ENCODE measurements at places on chromosomes 1 and 21.

DNA sequence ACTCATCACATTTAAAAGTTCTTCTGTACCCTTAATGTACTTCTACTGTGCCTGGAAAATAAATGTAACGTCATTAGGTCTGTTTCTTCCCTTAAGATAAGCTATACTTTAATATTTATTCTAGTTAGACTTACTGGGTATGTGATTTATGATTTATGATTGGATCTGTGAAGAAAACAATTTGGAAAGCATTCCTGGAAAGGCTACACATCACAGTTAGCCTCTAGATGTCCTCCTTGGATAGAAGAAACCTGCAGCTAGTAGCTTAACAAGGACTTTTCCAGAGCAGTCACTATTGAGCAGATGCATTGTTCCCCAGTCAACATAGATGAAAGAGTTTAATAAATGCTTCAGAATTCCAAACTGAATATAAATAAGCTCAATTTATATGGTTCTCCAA is 22.2 kb upstream of the ABL2 start:
- H3K27ac ChIP-seq, result no peak overlapping the region
- H3K27me3 ChIP-seq, result no peaks in the 10 kb centered on the region
- DNase-seq, result peak; percentile 60
- H3K36me3 ChIP-seq, result no peaks in the 10 kb centered on the region
- H3K4me1 ChIP-seq, result no peaks in the 10 kb centered on the region

GRCh38 chr21:40143822-40144525 is 276.7 kb downstream of the PCP4 start:
- no peaks in the 10 kb centered on the region for H3K36me3 ChIP-seq
- no peak overlapping the region for H3K4me3 ChIP-seq
- H3K27ac ChIP-seq, result no peak overlapping the region
- H3K27me3 ChIP-seq, result no peaks in the 10 kb centered on the region
- peak; percentile 61 for DNase-seq

DNA sequence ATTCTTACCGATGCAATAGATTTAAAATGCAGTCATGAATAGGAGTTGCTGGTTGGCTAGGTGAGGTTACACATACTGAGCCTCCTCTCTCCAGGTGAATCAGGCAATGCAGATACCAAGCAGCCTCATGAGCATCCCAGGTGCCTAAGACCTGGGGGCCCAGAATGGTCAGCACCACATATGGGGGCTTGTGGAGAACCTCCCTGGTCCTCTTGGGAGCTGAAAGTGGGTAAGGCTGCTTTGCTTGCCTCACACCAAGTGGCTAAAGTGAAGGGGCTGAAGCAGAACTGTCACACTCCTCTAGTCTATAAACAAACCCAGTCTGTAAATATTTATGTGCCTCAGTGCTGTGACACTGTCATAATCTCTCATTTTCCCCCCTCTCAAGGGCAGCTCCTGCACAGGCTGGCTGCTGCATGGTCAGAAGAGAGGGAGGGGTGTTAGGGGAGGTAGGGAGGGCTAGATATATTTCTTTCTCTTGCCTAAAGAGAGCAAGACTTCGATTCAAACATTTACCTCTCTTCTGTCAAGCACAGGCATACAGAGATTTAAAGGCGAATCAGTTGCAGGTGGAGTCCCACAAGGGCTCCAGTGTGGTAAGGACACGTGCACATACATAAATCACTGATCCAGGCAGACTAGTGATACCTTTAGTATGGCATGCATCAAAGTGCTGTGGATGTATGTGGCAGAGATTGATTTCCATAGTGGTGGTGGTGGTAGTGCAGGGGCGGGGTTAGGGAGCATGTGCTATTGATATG is 157.9 kb upstream of the TNR start:
- no peaks in the 10 kb centered on the region for H3K27me3 ChIP-seq
- no peak overlapping the region for H3K27ac ChIP-seq
- H3K4me1 ChIP-seq, result 0 out of 2 replicates have a peak, but pooled peaks cover 3% of the 10 kb centered on the region
- H3K4me3 ChIP-seq, result no peak overlapping the region
- no peak for DNase-seq

- DNase-seq, result no peak
- no peaks in the 10 kb centered on the region for H3K4me1 ChIP-seq
- H3K27ac ChIP-seq, result no peak overlapping the region
- H3K36me3 ChIP-seq, result no peaks in the 10 kb centered on the region
- H3K4me3 ChIP-seq, result no peak overlapping the region
- no peaks in the 10 kb centered on the region for H3K27me3 ChIP-seq
These were observed 276.0 kb downstream of the RWDD3 start for GRCh38 chr1:95509989-95510388.

DNA sequence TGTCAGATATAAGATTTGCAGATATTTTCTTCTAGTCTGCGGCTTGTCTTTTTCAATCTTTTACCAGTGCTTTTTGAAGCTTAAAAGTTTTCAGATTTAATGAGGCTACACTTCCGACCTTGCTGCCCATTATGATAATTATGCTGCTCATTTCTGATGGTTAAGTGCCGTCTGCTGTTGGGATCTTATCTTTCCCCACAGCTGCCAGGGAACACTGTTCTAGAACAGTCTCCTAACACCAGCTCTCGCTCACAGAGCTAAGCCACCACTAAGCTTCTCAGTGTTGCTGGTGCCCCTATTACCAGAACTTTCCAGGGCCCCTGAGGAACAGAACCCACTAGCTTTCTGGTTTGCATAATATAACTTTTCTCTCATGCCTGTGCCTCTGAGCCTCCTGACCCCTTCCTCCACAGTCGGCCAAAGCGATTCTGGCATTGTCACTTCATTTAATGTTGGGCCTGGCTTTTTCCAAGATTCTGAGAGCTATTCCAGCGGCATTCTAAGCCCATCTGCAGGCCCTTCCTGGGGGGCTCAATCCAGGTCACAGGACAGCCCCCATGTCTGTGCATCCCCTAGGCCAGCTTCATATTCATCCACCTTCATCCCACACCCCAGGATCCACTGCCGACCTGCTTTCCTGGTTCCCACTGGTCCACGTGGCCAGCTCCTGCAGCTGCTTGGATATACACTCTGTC is 237.0 kb downstream of the PTPRU start:
- H3K27ac ChIP-seq, result no peak overlapping the region
- H3K4me3 ChIP-seq, result no peak overlapping the region
- no peaks in the 10 kb centered on the region for H3K4me1 ChIP-seq
- no peaks in the 10 kb centered on the region for H3K36me3 ChIP-seq

DNA sequence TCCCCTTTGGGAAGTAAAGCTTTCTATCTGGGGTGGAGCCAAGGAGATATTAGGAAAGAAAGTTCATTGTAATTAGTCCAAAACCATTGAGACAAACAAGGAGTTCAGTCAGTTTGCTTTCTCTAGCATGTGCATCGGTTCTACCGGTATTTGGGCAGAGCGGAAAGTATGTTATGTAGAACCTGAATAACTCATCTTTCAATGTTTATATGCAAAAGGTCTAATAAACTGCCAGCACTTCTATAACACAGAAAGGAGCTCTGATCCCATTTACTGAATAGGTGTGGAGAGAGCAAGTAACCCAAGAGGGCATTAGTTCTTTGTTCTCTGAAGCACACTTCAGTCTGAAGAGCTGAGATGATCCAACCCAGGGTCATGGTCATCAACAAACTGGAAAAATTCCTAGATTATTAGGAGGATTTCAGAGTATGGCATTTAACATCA is 3.5 kb downstream of the TGFB2 start:
- no peak for DNase-seq
- H3K36me3 ChIP-seq, result no peaks in the 10 kb centered on the region
- peaks cover 16% of the 10 kb centered on the region for H3K4me1 ChIP-seq

DNA sequence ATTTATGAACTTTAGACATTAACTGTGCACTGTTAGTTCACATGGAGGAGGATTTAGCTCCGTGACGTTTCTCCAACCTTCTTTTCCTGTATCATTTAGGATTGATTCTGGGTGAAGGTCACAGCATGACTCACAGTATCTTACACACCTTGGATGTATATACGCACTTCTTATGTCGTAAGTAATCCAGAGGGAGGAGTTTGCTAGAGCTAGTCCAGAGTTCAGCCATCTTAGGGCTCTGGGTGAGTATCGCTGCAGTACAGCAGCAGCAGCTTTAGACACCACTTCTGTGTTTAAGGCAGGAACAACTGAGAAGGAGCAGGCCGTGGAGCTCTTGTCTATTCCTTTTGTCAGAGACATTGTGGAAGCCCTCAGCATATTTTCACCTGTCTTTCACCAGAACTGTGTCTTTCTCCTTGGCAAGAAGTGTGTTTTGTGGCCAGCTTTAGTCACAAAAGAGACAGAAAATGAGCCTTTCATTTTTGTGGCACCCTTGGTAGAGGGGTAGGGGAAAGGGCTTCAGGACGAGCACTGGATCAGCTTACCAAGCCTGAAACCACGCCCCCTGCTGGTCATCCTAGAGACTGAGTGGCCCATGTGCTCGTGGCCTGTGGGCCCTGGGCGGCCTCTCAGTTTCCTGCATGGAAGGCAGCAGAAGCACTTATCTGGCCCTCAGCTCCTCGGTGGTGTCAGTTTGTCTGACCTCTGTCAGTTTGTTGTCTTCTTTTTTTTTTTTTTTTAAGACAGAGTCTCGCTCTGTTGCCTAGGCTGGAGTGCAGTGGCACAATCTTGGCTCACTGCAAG is 64.0 kb downstream of the ADARB1 start:
- no peak overlapping the region for H3K4me3 ChIP-seq
- no peaks in the 10 kb centered on the region for H3K27me3 ChIP-seq
- H3K27ac ChIP-seq, result no peak overlapping the region
- DNase-seq, result peak; percentile 74
- no peaks in the 10 kb centered on the region for H3K36me3 ChIP-seq

GRCh38 chr1:235595079-235595478 is 54.5 kb downstream of the GNG4 start:
- no peak overlapping the region for H3K4me3 ChIP-seq
- H3K27me3 ChIP-seq, result no peaks in the 10 kb centered on the region
- H3K27ac ChIP-seq, result no peak overlapping the region
- no peaks in the 10 kb centered on the region for H3K36me3 ChIP-seq
- no peaks in the 10 kb centered on the region for H3K4me1 ChIP-seq
- DNase-seq, result no peak

- no peaks in the 10 kb centered on the region for H3K4me1 ChIP-seq
- no peaks in the 10 kb centered on the region for H3K27me3 ChIP-seq
- H3K4me3 ChIP-seq, result no peak overlapping the region
- H3K36me3 ChIP-seq, result peaks cover 4% of the 10 kb centered on the region
- H3K27ac ChIP-seq, result no peak overlapping the region
These were observed 56.2 kb upstream of the FAM3B start for GRCh38 chr21:41260428-41260827.

DNA sequence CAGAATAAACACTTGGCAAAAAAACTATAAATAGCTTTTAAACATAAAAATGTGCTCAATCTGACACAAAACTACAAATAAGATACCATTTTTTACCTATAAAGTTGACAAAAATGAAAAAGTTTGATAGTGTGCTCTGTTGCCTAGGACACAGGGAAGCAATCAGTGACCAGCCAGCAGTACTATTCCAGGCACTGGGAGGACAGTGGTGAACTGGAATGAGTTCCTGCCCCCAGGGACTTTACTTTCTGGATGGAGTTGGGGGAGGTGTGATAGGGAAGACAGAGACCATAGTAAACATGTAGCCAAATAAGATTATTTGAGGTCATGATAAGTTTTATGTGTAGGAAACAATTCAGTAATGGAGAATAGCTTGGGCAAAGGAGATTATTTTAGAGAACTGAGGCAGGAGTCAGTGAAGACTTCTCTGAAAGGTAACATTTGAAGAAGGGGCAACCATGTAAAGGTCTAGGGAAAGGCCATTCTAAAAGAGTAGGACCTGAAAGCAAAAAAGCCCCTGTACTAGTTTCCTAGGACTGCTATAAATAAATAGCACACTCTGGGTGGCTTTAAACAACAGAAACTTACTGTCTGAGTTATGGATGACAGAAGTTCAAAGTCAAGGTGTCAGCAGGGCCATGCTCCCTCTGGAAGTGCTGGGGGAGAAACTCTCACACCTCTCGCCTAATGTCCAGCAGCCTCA is 42.0 kb downstream of the EEIG2 start:
- H3K27me3 ChIP-seq, result no peaks in the 10 kb centered on the region
- H3K27ac ChIP-seq, result no peak overlapping the region
- H3K36me3 ChIP-seq, result no peaks in the 10 kb centered on the region
- DNase-seq, result no peak

DNA sequence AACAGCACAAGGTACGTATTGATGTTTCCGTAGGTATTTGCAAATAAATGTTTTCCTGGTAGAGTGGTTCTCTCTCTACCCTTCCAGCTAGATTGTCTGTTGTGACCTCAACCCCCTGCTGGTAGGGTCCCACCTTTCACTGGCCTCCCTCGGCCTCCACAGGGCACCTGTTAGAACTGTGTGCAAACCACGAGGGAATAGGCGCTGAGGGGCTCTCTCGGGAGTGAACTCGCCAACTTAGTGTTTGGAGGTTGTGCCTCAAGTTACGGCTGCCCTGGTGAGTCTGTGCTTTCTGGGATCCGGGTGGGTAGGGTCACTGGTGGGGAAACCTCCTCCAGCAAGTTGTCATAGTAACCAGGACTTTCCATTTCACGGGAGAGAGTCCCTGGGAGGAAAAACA is 204.7 kb upstream of the EDN2 start:
- no peaks in the 10 kb centered on the region for H3K36me3 ChIP-seq
- H3K4me1 ChIP-seq, result peaks cover 4% of the 10 kb centered on the region
- no peaks in the 10 kb centered on the region for H3K27me3 ChIP-seq
- no peak overlapping the region for H3K4me3 ChIP-seq
- H3K27ac ChIP-seq, result no peak overlapping the region

- peaks cover 5% of the 10 kb centered on the region for H3K4me1 ChIP-seq
- no peak for DNase-seq
- no peak overlapping the region for H3K4me3 ChIP-seq
- no peak overlapping the region for H3K27ac ChIP-seq
These were observed 50.1 kb downstream of the ATP1B1 start for GRCh38 chr1:169156580-169156979.

DNA sequence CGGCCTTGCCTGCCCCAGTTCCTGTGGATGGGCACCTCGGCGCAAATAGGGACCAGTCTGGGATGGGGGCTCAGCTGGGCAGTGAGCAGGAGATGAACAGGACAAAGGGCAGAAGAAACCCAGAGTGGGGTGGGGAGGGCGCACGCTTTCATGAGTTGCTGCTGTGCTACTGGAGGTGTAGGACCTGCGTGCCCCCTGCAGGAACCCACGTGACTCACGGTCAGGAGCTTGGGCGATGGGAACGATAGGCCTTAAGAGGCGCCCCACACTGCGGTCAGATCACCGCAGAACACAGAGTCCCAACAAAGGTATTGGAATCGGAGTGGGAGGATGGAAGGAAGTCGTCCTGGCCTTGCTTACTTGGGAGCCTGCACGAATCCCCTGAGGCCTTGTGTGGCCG is 17.2 kb downstream of the PRDM15 start:
- peaks cover 10% of the 10 kb centered on the region for H3K4me1 ChIP-seq
- H3K27ac ChIP-seq, result no peak overlapping the region
- H3K27me3 ChIP-seq, result no peaks in the 10 kb centered on the region

All from GM23248 (cell line).